ENCODE measurements at places on chromosomes 6 and 20.

DNA sequence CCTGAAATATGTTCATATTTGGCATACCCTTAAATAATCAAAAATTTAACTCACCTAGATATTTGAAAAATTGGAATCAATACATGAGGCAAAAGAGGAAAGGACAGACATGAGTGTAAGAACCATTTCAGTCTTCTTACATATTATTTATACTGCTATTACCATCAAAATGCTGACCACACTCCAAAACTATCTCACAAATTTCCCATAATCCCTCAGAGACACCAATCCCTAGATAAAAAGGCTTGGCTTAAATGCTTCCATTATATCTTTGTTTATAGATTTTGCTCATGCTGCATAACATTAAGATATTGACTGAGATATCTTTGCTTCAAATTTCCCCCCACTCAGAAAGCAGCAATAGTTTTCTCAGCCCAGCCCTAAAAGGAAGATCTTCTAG is 11.7 kb upstream of the NT5DC1 start:
- DNase-seq, result no peak

GRCh38 chr6:35687658-35688604 is 784 bp downstream of the FKBP5 start:
- DNase-seq, result peak; percentile 69

DNA sequence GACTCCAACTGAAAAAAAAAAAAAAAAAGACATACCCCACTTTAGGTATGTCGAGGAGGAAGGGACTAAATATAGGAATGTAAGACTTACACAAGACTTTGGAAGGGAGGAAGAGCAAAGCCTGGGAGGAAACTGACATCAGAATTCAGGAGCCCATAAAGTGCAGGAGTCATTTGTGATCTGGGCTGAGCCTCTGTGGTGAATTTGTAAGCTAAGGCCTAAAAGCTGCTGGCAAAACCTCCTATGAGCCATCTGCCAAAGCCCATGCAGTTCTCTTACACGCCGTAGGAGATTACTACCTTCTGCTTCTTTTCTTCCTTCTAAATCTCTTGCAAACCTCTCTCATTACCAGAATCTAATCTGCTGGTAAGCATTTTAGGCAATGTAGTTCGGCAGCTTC is 52.0 kb upstream of the THEMIS start:
- no peak for DNase-seq

GRCh38 chr20:7708112-7708511 is 232.1 kb downstream of the HAO1 start:
- no peak for DNase-seq

GRCh38 chr6:124825564-124825963 is 136.7 kb upstream of the RNF217 start:
- no peak for DNase-seq

- no peak for DNase-seq
Measured at GRCh38 chr20:23129266-23129665, 43.1 kb upstream of the CD93 start.

DNA sequence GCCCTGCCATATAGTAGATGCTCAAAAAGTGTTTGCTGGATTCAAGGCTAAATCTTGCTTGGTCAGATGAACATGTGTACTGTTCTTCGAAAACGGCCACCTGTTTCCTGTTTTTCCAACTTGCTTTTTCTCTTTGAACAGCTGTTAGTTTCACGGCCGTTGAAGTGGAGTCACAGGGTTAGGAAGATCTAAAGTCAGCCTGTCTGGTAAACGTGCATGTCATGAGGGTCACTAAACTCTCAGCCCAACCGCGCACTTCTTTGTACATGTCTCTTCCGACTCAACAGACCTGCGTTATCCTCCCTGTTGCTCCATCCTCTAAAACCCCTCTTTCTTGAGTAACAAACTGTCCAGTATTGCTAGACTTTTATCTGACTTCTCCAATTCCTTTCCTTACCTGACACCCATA is 93.2 kb upstream of the MAN1A1 start:
- DNase-seq, result no peak

- DNase-seq, result no peak
Measured at GRCh38 chr6:75483136-75483952, 10.3 kb downstream of the FILIP1 start.

DNA sequence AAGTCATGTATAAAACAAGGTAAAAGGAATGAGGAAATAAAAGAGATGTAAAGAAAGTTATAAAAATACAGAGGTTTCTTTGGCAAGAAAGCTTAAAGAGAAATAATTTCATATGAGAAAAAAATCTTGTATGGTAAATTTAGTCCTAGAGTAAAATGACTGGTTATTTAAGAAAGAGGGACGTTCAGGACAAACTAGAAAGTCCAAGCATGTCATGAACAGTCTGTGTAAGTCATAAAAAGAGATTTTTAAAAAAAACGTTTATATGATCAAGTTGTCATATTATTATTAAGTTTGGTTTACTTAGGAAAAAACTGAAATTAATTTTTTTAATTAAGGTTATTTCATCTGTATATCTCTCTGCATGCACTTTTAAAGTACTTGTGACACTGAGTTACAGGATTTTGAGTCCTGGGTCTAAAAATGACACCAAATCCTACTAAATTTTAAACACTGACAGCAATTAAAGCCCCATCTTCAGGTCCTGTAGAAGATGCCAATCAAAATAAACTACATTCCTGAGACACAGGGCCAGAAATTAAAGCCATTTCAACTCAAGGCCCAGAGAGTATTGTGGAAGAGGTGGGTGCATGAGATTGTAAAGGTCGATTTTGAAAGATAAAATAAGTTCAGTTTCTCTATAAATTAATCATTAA is 62.4 kb downstream of the AGPAT4 start:
- DNase-seq, result no peak

DNA sequence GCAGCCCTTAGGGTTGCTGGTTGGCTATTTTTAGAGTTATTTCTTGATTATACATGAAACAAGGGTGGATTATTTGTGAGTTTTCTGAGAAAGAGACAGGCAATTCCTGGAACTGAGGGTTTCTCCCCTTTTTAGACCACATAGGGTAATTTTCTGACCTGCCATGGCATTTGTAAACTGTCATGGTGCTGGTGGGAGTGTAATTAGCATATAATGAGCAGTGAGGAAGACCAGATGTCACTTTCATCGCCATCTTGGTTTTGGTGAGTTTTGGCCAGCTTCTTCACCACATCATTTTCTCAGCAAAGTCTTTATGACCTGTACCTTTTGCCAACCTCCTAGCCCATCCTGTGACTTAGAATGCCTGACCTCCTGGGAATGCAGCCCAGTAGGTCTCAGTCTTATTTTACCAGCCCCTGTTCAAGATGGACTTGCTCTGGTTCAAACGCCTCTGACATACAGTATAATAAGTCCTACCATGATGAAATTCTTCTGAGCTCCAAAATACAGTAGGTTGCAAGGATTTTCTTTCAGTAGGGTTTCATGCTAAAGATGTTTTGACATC is 117.1 kb downstream of the ISM1 start:
- no peak for DNase-seq

DNA sequence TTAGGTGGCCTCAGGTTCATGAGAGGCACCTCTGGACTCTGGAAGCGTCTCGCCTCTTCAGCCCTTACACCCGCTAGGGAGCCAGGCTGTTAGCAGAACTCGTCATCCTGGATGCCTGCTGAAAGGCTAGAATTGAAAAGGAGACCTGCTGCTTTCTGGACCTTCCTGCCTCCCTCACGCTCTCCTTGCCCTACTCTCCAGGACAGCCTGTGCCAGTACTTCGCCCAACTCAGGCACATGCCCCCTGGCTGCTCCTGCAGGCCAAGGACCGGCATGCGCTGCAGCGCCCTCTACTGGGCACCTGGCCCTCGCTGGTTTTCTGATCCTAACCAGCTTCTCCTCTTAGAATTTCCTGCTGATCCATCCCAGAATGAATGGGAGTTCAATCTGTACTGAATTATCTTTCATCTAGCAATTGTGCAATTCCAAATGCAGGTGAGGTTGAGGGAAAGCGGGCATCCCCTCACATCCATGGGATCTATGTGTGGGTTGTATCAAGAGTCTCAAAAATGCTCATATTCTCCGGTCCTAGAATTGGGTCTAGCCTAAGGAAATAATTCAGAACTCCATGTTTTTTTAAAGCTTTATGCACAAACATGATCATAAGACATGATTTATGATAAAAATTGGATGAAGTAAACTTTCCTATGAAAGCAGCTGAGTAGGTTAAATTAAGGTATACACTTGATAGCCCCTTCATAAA is 78.0 kb downstream of the PTPN1 start:
- DNase-seq, result peak; percentile 79

DNA sequence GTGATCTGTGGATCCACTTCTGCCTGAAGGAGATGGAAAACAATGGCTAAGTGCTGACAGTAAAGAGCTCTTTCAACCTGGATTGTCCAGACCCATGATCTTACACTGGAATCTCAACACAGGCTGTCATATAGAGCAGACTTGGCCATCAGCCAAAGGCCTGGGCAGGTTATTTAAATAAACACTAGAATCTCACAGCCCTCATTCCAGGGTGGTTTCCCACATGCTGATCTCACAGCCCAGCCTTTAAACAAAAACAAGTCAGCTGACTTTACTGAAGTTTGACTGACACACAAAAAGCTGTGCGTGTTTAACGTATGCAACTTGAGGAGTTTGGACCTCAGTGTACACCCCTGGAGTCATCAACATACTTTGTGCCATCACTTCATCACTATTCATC is 28.4 kb downstream of the SYNDIG1 start:
- peak; percentile 73 for DNase-seq

GRCh38 chr20:47680804-47681529 is 104.3 kb downstream of the SULF2 start:
- DNase-seq, result no peak

DNA sequence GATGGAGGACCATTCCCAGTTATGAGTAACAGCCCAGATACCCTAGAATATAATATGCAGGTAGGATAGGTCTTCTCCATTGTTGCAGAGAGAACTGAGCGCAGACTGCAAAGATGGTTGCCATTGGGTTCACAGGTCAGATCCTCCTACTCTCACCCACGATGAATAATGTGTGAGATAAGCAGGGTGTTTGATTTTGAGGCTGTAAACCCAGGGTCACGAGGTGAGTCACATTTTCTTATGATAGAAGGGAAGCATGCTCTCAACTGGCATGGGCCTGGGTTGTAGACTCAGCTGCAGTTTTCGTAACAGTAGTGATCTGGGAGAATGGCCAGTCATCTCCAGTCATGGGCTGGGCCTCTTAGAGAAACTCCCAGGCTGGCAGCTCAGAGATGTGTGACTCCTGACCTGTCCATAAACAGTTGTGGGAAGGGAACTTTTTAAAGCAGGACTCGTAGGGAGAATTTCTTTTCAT is 74.2 kb downstream of the CD164 start:
- DNase-seq, result no peak

- no peak for DNase-seq
Measured at GRCh38 chr6:45543298-45544235, 165.8 kb upstream of the SUPT3H start.

DNA sequence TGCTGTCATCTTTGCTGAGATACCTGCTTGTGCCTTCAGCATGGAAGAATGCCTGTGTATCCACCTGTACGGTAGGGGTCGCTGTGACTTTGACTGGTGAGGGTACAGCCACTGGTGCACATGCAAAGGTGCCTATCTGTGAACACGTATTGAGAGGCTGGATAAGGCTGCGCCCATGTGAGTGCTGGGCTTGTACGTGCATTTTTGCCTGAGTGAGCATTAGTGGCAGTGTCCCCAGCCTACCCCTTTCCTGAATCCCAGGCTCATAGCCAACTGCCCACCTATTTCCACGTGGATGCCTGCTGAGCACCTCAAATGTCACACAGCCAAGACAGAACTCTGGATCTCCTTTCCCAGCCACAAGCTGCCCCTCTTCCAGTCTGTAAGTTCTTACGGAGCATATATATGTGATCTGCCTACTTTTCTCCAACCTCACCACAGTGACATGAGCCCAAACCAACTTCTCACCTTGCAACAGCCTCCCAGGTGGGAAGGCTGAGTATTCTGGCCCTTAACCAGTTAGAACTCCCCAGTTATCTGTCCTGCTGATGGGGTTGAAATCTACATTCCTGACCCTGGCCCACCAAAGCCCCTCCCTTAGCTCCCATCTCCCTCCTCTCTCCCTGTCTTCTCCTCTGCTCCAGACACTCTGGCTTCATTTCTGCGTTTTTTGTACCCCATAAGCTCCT is 1.1 kb upstream of the SLC2A10 start:
- DNase-seq, result no peak

- no peak for DNase-seq
Measured at GRCh38 chr20:57545927-57546662, 14.8 kb upstream of the PCK1 start.

DNA sequence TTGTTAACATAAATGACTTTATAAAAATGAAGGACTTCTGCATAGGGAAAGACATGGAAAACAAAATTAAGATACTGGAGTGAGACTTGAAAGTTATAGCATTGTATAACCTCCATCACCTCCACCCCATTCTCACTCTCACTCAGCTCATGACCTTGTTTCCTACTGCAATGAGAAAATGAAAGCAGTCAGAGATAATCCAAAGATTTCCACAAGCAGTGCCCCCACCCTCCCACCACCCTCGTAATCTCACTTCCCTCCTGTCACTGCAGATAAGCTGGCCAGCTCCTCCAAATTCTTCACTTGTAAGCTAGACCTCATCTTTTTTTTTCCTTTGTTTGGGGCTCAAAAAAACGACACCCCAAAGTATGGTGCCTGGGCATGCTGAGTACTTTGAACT is 52.9 kb upstream of the PROKR2 start:
- DNase-seq, result no peak

DNA sequence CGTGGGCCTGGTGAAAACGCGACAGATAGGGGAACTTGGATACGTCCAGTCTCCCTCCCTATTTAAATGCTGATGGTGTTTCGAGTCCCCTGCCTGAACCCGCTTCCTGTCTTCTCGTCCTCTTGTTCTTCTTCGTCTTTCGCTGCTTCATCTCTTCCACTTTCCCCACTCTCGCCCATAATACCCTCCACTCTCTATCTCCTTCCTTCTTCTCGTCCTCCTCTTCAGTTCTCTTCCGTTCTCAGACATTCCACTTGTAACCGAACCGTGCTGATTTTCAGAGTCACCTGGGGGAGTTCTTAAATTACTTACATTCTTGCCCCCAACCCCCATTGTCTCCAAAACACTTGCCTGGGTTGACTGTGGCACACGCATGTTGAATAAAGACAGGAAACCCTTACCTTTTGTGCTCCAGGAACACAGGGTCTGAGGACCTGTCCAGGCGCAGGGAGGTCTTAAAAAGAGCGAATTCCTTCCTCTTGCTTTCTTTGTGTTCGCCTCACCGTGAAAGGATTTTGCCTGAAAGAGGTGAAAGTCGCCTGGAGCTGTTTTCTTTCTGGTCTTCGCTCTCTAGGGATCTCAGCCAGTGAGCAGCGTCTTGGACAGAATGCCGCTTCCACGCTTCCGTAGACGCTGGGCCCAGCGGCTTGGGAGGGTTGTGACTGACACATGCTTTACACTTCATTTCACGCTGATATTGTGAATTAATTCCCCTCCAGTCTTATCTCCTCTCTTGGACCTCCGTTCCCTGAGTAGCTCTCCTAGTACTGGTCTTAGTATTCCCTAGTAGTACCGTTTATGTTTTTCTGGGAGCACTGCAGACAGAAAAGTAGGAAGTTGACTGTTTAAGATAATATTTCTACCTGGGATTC is 184.0 kb downstream of the GPX5 start:
- DNase-seq, result no peak

GRCh38 chr20:9453201-9453600 is 61.2 kb upstream of the LAMP5 start:
- no peak for DNase-seq

GRCh38 chr6:46437671-46438221 is 53.5 kb downstream of the RCAN2 start:
- DNase-seq, result no peak

Measured in DMS79 treated with DMSO at 0.1 percent for 48 hours (cell line).